ENCODE measurements at places on chromosomes 5 and 9.

DNA sequence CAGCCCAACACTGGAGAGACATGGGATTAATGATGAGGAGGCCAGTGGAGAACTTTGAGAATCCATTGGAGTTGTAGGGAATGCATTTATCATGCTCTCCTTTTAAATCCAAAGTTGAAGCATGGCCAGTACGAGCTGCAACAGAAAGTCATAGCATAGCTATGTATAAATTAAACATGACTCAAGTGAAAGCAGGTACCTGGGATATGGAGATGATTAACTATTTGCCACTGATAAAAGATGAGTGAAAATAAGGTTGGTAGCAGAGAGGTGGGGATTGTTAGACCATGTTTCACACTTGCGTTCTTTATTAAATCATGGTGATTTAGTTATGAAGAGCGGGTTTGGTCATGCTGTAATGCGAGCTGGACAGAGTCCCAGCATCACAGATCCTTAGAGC is 189.6 kb downstream of the ARHGEF28 start:
- no peak for DNase-seq

DNA sequence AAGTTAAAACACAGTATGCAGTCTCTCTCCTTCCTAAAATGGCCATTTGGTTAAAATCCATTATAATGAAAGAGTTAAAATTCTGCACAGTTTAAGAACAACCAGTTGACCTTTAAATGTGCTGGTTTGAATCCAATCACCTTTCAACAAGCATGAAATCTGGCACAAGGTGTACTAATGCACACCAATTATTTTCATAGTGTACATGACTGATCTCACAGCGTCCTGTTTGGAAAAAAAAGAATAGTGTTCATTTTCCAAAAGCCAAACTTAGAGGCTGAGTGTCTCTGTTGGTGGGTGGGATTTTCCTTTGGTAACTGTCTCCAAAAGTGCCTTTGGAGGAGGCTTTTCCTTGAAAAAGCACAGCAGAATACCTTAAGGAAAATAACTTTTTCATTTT is 180.6 kb downstream of the DEPDC1B start:
- no peak for DNase-seq

DNA sequence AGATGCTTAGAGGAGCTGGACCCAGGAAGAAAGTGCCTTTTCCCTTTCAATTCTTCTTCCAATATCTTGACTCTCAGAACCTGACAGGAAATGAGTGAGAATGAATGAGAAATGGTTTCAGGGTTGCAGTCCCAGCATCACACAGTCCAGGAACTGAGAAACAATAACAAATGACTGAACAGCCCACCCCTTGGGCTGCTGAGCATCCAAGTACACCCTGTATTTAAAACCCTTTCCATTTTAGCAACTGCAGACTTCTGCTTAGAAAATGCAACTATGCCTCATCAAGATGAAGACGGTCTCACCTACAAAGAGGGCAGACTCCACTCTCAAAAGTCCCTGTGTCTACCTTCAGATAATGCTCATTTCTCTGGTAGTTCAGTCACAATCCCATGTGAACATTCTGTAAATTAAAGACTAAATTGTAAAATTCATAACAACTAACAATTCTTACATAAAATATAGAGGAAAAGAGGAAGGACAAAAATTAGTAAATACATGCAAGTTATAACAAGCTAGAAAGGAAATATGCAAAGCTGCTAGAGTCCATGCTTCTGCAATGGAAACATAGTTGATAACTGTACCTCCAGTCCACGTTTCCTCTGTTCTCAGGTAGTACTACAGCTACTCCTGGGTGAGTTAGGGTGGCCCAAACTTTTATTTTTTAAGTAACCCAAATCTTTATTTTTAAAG is 316.5 kb downstream of the ICE1 start:
- no peak for DNase-seq

GRCh38 chr9:113522419-113522818 is 58.9 kb downstream of the RGS3 start:
- no peak for DNase-seq

DNA sequence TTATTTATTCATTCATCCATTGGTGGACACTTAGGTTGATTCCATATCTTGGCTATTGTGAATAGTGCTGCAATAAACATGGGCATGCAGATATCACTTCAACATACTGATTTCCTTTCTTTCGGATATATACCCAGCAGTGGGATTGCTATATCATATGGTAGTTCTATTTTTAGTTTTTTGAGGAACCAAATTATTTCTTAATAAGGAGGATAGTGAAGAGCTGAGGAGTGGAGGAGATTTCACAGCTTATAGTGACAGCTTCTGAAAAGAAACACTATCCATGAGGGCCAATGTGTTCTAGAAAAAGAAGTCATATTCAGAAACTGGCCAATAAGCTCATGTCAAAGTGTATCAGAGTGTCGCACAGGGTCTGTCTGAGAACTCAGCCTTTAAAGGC is 183.3 kb downstream of the SEC61B start:
- DNase-seq, result no peak

Data from right kidney (tissue), 9 donors.